ENCODE measurements at places on chromosomes 12 and 14.
A peak's percentile ranks its signal among the peaks of the same experiment; 100 is the strongest.

DNA sequence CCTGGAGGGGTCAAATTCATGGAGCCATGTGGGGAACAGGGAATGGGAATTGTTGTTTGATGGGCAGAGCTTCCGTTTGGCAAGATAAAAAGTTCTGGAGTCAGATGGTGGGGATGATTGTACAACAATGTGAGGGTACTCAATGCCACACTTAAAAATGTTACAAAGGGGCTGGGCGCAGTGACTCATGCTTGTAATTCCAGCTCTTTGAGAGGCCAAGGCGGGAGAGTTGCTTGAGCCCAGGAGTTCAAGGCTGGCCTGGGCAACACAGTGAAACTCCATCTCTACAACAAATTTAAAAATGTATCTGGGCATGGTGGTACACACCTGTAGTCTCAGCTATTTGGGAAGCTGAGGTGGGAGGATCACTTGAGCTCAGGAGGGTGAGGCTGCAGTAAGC lies 66.0 kb upstream of the DIO3 start:
- no peak for DNase-seq

DNA sequence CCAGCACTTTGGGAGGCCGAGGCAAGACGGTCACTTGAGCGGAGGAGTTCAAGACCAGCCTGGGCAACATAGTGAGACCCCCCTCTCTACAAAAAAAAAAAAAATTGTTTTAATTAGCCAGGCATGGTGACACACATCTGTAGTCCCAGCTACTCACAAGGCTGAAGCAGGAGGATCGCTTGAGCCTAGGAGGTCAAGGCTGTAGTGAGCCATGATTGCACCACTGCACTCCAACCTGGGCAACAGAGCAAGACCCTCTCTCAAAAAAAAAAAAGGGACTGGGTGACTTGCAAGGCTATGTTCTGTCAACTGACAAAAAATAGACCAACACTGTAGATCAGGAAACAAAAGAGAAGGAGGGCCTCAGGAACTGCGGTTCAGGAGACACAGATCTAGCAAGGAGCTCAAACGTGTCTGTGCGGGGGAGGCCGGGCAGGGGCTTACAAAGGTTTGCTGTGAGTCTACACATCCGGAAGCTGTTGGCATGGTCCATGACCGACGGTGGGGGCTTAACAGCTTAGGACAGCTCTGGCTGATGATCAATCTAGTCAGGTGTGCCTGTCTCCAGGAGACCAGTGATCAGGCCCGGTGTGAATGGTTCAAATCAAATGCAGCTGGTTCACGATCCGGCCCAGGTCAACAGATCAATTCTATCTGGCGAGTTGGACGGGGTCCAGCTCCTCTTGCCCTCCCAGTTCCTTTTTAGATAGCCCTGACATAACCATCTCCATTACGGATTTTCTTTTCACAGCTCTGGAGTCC lies 31.7 kb upstream of the INF2 start:
- DNase-seq, result no peak

DNA sequence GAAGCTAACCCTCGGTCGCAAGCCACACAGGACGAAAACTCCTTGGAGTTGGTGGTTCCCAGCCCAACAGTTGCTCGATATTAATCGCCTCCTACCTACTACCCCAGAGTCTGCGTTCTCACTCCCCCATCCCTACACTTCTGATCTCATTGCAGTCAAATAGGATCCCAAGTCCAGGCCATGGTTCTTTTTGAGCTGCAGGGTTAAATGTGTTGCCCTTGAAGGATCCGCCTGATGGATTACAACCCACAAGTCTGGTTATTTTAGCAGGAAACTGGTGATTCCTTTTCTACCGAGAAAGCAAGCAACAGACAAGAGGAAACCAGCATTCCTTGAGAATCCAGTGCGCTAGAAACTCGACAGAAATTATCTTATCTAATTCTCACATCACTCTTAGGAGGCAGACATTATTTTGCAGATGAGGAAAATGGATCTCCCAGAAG lies 785 bp upstream of the NIN start:
- no peak for DNase-seq

- DNase-seq, result no peak
These were observed 40.5 kb downstream of the PRMT8 start for GRCh38 chr12:3531496-3531895.

DNA sequence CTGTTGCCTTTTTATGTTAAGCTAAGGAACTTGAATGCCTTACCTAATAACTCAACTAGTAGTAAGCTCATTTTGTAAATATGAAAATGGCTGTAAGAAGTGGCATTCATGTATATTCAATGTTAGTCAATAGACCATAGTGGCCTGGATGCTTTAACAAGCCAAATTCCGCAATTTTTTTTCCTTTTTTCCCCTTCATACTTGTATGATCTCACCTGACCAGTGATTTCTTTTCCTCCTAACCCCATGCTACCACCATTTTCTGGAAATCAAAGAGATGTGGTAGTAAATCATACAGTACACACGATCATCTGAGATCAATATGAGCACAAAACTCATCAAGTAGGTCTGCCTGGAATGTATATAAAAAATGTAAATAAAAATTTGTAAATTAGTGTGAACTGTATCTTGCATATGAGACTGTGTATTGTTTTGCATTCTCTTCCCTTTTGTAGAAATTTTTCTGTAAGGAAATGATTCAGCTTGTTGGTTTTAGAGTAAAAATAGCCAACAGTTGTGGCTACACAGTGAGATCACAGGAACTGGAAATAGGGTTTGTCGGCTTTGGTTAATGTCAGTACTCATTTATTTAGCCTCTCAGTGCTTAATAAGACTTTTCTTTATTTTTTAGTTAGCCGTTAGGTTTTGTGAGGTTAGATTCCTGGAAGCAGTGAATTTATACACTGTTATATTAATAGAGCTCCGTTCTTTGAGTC lies 62.5 kb downstream of the ETNK1 start:
- peak; percentile 83 for DNase-seq

DNA sequence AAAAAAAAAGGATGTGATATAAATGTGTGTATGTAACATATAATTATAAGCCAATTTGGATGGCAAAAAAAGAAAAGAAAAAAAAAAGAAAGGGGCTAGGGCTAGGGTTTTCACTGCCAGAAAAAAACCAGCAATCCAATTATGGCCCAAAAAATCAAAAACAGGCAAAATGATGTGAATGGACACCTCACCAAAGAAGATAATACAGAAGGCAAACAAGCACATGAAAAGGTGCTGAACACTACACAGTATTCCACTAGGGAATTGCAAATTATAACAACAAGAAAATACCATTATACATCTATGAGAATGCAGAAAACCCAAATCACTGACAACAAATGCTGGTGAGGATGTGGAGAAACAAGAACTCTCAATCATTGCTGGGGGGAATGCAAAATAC lies 12.1 kb upstream of the MIPOL1 start:
- no peak for DNase-seq

DNA sequence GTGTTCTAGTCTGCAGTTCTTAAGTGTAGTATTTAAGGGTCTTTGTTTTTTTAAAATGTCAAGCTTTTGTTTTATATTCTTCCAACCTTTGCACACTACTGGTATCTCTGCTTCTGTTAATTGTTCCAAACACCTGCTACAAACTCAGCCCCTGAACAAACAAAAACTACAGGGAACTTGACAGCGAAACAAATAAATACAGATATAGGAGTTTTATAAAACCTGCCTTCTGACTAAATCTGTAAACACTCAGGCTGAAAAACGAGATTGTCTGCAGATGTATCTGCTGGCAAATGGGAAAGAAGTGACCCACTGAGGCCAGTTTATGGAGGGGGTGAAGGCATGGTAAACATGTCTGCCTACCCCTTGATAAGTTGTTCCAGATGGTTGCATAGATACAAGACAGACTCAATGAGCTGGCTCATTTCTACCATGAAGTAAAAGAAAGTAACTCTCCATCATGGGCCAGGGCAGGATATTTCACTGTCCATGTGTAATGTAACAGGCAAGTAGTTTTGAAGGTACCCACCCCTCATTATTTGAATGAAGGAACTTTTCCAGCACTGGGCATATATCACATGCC lies 75.6 kb downstream of the LMO3 start:
- no peak for DNase-seq

- DNase-seq, result peak; percentile 66
These were observed 93.5 kb downstream of the PLEKHA5 start for GRCh38 chr12:19223018-19223417.

DNA sequence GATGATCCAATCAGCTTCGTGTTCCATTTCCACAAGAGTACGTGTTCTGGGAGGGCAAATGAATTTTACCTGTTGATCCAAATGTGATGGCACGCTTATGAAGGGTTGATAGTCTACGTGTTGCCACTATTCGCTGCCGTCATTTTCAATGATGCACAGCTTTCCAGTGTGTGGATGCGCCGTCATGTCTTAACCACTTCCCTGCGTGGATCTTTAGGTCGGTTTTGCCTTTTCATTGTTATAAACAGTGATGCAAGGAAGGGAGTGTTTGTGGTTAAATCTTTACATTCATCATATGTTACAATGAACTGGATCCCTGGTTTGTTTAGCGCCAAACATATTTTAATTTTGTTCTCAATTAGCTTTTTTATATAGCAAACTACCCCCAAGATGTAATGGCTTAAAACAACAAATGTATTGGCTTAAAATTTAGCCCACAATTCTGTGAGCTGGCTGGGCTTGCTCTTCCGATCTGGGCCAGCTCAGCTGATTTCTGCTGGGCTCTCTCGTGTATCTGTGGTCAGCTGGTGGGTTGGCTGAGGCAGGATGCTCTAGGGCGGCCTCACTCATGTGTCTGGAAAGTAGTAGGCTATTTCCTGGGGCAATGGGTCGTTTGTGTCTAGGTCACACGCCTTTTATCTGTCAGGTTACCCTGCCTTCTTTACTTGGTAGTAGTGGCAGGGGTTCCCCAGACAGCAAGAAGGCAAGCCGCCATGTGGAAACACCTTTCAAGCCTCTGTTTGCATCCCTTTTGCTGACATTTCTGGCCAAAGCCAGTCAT lies 176.7 kb downstream of the CRADD start:
- no peak for DNase-seq

- no peak for DNase-seq
These were observed 17.3 kb downstream of the TOGARAM1 start for GRCh38 chr14:44979273-44979672.

GRCh38 chr14:76710056-76711010 lies 50.9 kb upstream of the VASH1 start:
- peak; percentile 74 for DNase-seq

DNA sequence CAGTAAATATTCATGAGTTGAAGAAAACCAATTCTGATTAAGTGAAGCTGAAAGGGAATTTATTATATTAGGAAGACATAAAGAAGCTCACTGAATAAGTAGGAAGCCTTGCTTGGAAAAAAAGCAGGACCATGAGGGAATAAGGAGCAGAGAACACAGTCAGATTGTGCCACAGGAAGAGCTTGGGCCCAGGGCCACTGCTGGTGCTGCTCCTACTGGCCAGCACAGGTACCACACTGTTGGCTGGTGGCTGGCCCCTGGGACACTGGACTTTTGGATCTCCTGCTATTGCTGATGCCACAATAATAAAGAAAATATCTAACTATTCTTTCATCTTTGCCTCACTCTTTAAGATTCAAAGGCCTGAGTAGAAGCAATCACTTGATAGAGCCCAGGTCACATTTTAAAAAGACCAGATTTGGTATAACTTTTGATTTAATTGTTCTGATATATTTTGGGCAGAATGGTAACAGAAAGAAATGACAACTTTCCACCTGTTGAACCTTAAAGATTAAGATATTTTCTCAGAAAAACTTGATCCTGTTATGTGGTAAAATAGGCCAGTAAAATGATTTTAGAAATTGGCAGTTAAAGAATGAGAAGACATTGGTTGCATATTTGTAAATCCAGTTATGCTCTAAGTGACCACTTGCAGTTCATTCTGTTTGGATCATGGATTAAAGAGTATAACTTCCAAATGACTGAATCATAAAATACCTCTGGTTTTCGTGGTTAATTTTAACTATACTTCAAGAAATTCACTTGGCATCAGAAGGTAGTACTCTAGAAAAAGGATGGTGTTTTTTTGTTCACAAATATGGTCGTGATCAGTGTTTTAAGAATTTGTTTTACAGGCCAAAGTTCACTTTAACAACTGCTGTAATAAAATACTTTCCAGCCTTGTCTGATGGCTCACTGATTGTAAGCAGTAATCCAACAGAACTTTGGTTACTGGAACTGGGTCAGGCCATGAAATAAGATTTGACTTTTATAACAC lies 68.3 kb downstream of the DERA start:
- peak; percentile 87 for DNase-seq

- peak; percentile 9 for DNase-seq
These were observed 565 bp upstream of the KLHL42 start for GRCh38 chr12:27779416-27779919.

GRCh38 chr12:94488463-94488862 lies 28.8 kb upstream of the CEP83 start:
- DNase-seq, result peak; percentile 28

GRCh38 chr12:44397631-44398030 lies 478.5 kb downstream of the NELL2 start:
- no peak for DNase-seq

DNA sequence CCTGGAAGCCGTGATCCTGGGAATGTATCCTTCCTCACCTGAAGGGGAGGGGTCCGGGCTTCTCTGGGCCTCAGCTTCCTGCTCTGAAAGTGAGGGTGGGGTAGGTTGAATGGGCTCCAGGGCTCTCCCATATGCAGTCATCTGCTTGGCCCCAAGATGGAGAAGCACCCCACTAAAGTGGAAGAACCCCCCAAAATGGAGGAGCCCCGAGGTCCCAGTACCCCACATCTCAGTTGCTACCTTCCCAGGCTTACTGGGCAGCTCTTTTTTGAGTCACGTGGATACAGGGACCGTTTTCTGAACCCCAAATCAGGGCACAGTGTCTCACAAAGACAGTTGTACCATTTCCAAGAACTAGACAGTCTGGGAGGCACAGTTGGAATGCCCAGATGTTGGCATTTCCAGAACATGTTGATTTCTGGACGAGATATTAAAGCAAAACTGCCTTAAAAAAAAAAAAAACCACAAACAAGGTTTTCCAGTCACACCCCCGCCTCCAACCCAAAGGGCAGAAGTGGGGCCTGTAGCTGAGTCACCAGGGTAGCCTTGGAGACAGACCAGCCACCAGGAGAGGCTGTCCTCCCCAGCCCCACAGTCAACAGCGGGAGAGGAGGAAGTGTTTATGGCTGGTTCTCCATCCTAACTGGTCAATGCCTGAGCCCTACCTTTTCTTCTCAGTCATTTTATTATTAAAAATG lies 12.1 kb downstream of the VASH1 start:
- DNase-seq, result peak; percentile 91

GRCh38 chr14:85415015-85415712 lies 114.8 kb upstream of the FLRT2 start:
- peak; percentile 99 for DNase-seq

- DNase-seq, result peak; percentile 89
These were observed 109.3 kb downstream of the ITPR2 start for GRCh38 chr12:26723379-26724308.

DNA sequence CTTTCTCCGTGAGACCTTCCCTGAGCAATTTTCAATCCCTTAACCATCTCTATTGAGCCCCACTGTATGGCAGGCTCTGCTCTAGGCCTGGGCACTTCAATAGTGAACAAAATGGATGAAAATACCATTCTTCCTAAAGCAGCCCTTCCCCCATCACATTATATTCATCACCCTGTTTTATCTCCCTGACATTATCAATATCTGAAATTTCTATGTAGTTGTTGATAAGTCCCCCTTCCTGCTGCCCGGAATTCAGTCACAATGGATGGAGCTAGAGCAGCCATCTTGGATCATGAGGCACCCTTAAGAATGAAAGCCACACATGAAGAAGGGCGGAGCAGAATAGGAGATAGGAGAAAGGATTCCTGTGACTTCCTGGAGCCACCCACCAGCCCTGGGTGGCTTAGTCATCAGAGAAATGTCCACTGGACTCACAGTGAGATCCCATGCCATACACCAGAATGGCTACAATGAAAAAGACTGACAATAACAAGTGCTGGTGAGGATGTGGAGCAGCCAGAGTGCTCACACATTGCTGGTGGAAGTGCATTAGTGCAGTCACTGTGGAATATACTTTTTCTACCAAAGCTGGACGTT lies 33.9 kb downstream of the SCARB1 start:
- DNase-seq, result no peak
